ENCODE measurements at places on chromosomes 6 and 20.

- no peak for ATAC-seq
These were observed 3.9 kb downstream of the RAB22A start for GRCh38 chr20:58313396-58313795.

GRCh38 chr6:35299674-35300073 is 2.1 kb downstream of the DEF6 start:
- ATAC-seq = no peak

- ATAC-seq = no peak
These were observed 45.3 kb downstream of the ZNF292 start for GRCh38 chr6:87200469-87201175.

GRCh38 chr20:61684136-61684535 is 381.5 kb downstream of the TAF4 start:
- ATAC-seq = no peak

- peak; percentile 48 for ATAC-seq
These were observed 123.3 kb upstream of the SLC2A12 start for GRCh38 chr6:134175532-134176263.

Measured in esophagus mucosa (tissue), 1 donor.